COR-L47 (cell line): ENCODE measurements at places on chromosomes 5 and 9.

DNA sequence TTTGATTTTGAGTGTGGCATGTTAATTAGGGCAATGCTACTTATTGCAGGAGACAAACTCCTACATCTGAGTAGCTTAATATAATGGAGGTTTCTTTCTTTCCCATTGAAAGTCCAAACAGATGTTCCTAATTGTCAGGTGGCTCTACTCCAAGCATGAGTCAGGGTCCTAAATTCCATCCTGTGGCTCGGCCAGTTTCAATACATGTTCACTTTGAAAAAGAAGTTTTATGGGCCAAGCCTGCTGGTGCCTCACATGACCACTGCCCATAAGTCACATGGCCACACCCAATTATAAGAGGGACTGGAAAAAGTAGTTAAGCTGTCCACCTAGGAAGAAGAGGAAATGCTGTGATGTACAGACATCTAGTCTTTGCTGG, 170.4 kb downstream of the ARRDC3 start:
- DNase-seq = no peak

GRCh38 chr5:59275510-59276324, 617.8 kb downstream of the PDE4D start:
- DNase-seq = no peak

DNA sequence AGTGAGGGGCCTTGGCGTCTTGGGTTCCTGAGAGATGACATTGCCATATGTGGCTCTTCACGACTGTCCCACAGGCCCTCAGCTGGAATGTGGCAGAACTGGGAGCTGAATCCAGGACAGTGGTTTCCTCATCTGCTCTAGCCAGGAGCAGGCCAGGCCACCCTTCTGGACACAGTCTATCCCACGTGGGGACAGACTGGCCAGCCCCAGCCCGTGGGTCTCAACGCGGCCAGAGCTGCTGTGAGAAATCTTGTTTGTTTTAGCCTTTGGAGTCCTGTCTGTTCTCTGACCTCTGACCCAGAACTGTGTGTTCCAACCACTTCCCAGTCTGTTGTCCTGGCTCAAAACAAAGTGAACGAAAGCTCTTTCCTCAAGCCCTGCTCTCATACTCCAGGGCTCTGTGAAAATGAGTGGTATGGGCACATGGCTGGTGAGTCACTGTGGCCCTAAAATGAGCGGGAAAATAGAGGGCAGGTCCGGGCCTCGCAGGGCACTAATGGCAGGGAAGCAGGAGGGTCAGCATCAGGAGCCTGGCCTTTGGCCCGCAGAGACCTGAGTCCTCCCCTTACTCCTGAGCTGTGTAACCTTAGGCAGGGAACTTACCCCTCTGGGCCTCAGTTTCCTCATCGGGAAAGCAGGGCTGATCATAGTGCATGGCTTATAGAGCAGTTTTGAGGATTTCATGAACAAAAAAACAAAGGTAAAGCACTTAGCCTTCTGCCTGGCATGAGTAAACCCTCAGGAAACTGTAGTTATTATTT, 34.8 kb upstream of the GLRX start:
- no peak for DNase-seq

DNA sequence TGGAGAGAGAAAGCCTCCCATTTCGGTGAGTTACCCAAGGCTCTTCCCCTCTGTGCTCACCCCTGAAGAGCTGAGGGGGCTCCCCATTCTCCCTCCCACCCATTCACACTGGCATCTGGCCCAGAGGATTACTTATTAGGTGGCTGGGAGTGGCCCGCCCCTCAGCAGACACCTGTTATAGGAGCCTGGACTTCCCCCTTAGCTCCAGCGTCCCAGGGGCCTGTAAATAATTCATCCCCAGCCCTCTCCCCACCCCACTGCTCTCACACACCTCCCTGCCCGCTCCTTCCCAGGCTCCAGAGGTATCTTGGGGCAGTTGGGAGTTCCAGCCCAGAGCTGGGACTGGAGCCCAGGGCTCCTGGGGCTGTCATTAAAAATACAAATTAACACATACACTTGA, 11.6 kb upstream of the SLC6A7 start:
- no peak for DNase-seq

- peak; percentile 4 for DNase-seq
Observed at GRCh38 chr5:73823508-73823925, 197.5 kb downstream of the ARHGEF28 start.

GRCh38 chr5:150729859-150730258, 29.0 kb downstream of the DCTN4 start:
- DNase-seq = no peak

DNA sequence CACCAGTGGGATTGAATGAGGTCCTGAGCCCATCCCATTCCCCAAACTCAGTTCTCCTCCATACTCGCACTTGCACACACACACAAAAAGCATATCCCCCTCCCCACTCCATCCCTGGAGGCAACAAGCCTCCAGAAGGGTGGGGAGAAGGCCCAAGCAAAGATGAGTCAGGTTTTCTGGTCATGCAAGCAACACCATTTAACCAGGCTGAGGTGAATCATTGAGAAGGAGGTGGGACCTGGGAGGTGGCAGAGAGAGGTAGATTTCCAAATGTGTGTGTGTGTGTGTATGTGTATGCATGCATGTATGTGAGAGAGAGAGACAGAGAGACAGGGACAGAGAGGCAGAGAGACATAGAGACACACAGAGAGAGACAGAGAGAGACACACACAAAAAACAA, 185.2 kb upstream of the TRIM32 start:
- DNase-seq = no peak

DNA sequence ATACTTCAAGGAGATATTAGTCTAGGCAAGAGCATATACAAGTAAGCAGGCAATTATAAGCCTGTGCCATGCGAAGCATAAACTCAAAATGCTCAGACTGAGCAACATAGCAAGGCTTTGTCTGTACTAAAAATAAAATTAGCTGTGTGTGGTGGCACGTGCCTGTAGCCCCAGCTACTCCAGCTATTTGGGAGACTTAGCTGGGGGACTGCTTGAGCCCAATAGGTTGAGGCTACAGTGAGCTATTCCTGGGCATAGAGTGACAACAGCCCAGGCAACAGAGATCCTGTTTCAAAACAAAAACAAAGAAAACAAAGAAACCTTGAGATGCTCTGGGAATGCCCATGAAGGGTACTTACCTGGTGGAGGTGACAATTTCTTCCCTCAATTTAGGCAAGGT, 130.5 kb upstream of the ZNF608 start:
- DNase-seq = no peak

GRCh38 chr9:15485836-15486666, 24.7 kb downstream of the PSIP1 start:
- DNase-seq = peak; percentile 6

- no peak for DNase-seq
Observed at GRCh38 chr9:123318202-123318601, 37.8 kb upstream of the CRB2 start.
